ENCODE measurements at places on chromosomes 2 and 18.

GRCh38 chr2:176129813-176130146 is 275 bp downstream of the HOXD8 start:
- DNase-seq = no peak

GRCh38 chr2:162058973-162059668 is 14.9 kb downstream of the DPP4 start:
- no peak for DNase-seq

DNA sequence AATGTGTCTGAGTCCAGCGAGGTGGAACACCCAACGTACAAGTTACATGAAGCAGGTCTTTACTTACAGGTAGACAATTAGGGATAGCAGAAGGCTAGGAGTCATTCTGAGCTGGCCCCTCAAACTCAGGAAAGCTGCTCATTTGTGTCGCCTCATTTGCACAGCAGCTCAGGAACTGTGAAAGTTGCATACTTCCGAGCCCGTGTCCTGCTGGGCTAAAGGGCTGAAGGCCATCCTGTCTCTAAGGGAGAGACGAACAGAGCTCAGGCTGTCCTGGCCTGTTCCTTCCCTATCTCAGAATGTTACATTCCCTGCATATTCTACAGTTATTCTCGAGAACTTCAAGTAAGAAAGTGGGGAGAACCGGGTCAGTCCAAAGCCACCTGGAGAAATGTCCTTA is 99.0 kb downstream of the FAM124B start:
- DNase-seq = no peak

- DNase-seq = no peak
These were observed 131.7 kb upstream of the PDE1A start for GRCh38 chr2:182558564-182558963.

- DNase-seq = no peak
These were observed 234.7 kb downstream of the TTC32 start for GRCh38 chr2:19667085-19667484.

GRCh38 chr18:76589316-76589715 is 94.3 kb upstream of the ZNF516 start:
- no peak for DNase-seq

DNA sequence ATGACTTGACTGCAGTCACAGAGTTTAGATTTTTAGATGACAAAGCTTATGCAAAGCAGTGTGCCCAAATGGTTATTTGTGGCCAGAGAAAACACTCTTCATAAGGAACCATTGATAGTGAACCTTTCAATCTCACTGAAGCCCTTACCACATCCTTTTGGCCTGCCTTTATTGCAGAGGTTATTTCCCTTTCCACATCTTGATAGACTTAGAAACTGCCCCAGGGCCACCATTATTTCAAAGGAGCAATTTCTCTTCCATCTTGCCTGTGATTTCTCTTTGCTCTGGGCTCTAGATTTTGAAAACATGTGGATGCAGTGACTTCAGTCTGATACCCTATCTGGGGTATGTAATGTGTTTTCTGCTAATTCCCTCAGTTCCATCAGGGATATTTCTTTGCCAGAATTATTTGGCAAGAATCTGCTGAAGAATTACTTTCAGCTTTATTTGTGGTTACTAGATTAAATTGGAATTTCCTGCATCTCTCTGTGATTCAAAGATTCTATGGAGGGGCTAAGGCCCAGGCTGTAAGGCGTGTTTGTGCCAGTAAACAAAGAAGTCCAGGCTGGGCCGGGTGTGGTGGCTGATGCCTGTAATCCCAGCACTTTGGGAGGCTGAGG is 51.0 kb downstream of the MOGAT1 start:
- no peak for DNase-seq

GRCh38 chr2:11248-11941 is 34.9 kb downstream of the FAM110C start:
- DNase-seq = no peak

DNA sequence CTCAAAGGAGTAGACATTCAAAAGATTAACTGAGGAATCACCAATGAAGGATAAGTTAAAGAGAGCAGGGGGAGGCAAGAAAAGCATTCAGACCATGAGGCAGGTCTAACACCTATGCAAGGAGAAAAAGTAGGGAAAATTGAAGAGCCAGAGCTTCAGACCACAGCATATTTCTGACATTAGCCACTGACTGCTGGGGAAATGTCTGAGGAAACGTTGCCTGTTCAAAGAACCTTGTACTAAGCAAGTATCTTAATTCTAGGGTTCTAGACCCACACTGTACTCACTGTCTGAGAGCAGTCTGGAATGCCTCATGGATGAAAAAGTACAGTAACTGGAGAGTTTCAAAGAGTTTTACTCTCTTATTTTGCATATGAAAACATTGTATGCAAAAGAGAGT is 39.5 kb upstream of the TFPI start:
- DNase-seq = no peak

Measured in NCI-H187 (cell line).